Stimulated activated CD4-positive, alpha-beta T cell treated with anti-CD3 and anti-CD28 coated beads, Interleukin-4, amount 100 ng/mL, for 1 hour (primary cell): ENCODE measurements at places on chromosomes 16 and 17.

GRCh38 chr16:55379371-55379770 lies 55.4 kb downstream of the IRX6 start:
- DNase-seq: no peak

- peak; percentile 40 for DNase-seq
Measured at GRCh38 chr17:28953444-28954118, 2.3 kb upstream of the PHF12 start.

DNA sequence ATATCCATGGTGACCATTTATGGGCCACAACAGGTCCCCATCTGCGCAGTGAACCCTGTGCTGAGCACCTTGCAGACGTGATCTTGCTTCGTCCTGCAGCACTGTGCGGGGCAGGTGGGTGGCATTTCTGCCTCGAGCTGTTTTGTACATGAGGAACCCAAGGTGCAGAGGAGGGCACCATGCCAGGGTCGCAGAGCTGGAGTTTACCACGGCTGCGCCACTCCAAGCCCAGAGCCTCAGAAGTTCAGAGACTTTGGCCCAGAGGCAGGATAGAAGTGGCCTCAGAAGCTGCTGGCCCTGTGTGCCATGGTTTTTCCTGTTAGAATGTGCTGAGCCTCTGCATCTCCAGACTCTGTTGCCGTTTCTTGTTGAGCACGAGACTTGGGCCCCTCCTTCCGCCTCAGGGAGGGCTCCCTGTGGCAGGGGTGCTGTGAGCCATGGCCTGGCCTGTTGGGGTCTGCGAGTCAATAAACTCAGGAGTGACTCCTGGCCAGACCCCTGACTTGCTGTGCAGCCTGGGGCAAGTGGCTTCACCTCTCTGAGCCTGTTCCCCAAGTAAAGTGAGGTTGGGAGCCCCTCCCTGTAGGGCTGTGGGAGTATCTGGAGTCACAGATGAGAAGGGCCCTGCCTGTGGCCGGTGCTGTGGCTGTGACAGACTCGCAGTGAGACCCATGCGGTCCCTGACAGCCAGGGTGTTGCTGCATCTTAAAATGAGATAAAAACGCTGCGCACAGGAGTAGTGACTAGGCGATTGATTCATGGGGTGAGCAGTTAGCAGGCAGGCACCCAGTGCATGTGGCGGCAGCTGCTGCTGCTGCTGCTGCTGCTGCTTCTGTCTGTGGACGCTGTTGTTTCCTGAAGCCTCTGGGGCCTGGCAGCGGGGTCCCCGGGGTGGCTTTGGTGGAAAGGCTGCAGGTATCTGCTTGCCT lies 11.8 kb downstream of the MAP2K3 start:
- DNase-seq: no peak

DNA sequence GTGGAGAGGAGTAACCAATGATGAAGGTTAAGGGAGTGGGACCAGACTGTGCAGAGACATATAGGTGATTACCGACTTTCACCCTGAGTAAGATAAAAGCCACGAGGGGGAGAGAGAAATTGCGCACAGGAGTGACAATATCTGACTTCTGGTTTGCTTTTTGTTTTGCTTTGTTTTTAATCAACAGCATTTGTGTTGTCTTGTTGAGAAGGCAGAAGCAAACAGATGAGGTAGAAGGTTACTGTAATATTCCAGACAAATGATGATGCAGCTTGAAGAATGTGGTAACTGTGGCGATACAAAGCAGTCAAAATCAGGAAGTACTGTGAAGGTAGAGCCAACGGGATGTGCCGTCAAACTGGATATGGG lies 7.5 kb downstream of the PELP1 start:
- no peak for DNase-seq

- no peak for DNase-seq
Measured at GRCh38 chr17:353213-353837, 718 bp upstream of the RPH3AL start.

GRCh38 chr17:36773039-36773438 lies 164.2 kb upstream of the LHX1 start:
- no peak for DNase-seq

- no peak for DNase-seq
Measured at GRCh38 chr17:42442196-42442565, 16.5 kb upstream of the ATP6V0A1 start.
